ENCODE measurements at places on chromosomes 13 and 19.

DNA sequence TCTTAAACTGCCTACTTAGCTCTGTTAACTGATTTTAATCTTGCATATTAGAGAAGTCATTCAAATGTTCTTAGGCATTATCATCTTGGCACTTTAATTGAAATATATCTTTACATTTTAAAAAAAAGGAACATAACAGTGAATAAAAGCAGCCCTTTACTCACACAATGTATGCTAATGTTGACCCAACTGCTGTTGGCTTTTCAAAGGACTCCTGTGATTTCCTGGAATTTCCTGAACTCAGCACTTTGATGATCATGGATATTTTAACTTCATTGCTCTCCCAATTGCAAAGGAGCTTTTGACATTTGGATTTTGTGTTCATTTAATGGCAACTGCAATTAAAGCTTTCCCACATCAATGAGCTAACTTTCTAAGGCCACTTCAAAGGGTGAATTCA, 1230.3 kb downstream of the DIAPH3 start:
- DNase-seq: no peak

DNA sequence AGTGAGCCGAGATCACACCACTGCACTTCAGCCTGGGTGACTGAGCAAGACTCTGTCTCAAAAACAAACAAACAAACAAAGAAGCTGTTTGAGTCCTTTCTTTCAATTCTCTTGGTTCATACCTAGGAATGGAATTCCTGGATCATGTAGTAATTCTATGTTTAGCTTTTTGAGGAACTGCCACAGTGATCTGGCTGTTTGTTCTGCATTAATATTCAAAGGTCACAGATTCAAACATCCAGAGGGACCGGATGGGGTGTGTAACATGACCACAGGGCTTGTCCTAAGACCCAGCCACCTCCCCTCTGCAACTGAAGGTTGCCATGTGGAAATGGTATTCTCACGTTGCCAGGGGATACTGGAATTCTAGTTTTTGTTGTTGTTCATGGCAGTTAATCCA, 10.2 kb downstream of the COLGALT1 start:
- DNase-seq: no peak

DNA sequence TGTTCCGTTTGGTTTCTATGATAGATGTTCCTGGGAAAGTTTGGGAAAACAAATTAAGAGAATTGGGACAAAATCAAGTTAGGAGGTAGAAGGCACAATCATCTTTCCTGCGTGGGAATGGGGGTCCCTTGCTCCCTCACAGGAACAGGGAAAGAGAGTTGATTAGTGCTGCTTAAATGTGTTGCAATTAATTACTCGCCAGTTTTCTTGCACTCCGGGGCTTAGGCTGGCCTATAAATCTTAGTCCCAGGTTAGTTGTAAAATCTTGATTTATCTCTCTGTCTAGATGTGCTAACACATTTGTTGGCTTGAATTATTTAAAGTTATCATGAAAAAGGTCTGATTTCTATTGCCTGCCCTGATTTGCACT, 10.1 kb downstream of the B3GLCT start:
- DNase-seq: no peak

GRCh38 chr19:35522745-35523327, 5.3 kb downstream of the SBSN start:
- DNase-seq: no peak

All from fibroblast of lung (primary cell).